GM18507 (cell line): ENCODE measurements at places on chromosomes 3 and 15.

- DNase-seq: no peak
Observed at GRCh38 chr15:61173899-61174689, 55.0 kb downstream of the RORA start.

GRCh38 chr3:128133273-128133883, 9.8 kb upstream of the RUVBL1 start:
- no peak for DNase-seq

DNA sequence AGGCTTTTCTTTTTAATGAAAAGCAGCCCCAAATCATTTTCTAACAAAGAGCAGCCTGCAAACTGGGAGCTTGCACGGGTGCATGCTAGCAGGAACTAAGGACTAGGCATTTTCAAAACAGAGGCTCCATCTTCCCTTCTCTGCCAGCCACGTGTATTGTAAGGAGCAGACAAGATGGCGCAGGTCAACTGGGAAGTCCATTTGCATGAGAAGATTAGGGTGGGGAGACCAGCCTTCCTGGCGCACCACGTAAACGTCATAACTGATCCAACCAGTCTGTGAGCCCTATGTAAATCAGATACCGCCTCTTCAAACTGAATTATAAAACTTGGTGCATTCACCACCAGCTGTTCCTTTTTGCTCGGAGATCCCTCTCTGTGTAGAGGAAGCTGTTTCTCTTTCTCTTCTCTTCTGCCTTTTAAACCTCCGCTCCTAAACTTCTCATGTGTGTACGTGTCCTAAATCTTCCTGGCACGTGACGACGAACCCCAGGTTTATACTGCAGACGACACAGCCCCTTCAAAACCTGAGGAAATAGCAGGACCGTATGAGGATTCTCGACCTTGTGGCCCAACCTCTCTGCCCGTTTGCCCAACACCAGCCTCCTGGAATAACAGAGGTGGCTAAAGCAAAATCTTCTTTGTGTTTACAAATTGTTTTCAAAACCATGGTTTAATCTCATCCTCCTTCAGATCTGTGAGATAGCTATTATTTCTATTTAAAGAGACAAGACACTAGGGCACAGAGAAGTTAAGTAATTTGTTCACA, 26.4 kb upstream of the SLC30A4 start:
- DNase-seq: no peak

GRCh38 chr3:5312290-5312689, 124.8 kb downstream of the EDEM1 start:
- no peak for DNase-seq

GRCh38 chr3:153903430-153903829, 217.8 kb upstream of the ARHGEF26 start:
- no peak for DNase-seq

GRCh38 chr3:184155644-184156521, 706 bp downstream of the DVL3 start:
- no peak for DNase-seq

DNA sequence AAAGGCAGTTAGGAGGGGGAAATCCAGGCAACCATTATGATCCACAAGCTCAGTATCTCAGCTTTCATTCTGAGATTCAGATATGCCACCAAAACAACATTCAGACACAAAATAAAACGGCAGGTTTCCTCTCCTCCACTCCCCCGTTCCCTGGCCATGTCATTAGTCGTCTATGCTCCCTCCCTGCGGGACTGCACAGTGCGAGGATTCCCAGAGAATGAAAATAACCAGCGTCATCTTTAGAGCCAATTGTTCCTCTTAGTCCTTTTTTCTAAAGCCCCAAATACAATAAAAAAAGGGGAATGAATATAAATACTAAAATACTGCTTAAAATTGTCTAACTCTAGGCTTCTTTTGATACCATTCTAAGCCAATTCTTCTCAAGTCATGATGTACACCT, 7.8 kb upstream of the SLCO3A1 start:
- DNase-seq: no peak

GRCh38 chr15:78685159-78685921, 44.3 kb upstream of the CHRNB4 start:
- no peak for DNase-seq

DNA sequence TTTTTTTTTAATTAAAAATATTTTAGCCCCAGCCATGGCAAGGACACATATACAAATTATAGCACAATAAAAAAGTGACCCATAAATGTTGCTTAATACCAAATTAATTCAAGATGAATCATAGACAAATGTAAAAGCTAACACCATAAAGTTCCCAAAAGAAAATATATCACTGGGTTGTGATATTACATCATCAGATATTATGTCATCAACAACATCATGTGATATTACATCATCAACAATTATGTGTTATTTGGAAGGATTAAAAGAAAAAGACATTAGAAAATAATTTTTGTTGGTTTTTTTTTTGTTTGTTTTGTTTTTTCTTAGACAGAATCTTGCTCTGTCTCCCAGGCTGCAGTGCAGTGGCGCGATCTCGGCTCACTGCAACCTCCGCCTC, 34.5 kb upstream of the ABHD10 start:
- no peak for DNase-seq
